ENCODE measurements at places on chromosomes 13 and 19. TPM values are rescaled to one million over a fixed set of nuclear protein-coding genes. Genes with fewer than 3 reads are reported as not detected.

The ZNF780B gene
- total RNA-seq: 20.0 TPM

- no peak for DNase-seq
- H3K4me1 ChIP-seq: no peaks in the 10 kb centered on the region
- H3K36me3 ChIP-seq: no peaks in the 10 kb centered on the region
- H3K27me3 ChIP-seq: peaks cover 22% of the 10 kb centered on the region
Measured at GRCh38 chr19:30857966-30858490, 485.8 kb downstream of the ZNF536 start.

The VSIG10L gene
- 2.3 TPM for total RNA-seq

- no peaks in the 10 kb centered on the region for H3K4me1 ChIP-seq
- H3K27ac ChIP-seq: no peak overlapping the region
- DNase-seq: peak; percentile 50
- H3K27me3 ChIP-seq: peaks cover 13% of the 10 kb centered on the region
- no peak overlapping the region for H3K4me3 ChIP-seq
- H3K36me3 ChIP-seq: no peaks in the 10 kb centered on the region
Measured at GRCh38 chr19:9934132-9934950, 2.0 kb downstream of the OLFM2 start.

The CCDC8 gene
- 3.9 TPM for total RNA-seq

DNA sequence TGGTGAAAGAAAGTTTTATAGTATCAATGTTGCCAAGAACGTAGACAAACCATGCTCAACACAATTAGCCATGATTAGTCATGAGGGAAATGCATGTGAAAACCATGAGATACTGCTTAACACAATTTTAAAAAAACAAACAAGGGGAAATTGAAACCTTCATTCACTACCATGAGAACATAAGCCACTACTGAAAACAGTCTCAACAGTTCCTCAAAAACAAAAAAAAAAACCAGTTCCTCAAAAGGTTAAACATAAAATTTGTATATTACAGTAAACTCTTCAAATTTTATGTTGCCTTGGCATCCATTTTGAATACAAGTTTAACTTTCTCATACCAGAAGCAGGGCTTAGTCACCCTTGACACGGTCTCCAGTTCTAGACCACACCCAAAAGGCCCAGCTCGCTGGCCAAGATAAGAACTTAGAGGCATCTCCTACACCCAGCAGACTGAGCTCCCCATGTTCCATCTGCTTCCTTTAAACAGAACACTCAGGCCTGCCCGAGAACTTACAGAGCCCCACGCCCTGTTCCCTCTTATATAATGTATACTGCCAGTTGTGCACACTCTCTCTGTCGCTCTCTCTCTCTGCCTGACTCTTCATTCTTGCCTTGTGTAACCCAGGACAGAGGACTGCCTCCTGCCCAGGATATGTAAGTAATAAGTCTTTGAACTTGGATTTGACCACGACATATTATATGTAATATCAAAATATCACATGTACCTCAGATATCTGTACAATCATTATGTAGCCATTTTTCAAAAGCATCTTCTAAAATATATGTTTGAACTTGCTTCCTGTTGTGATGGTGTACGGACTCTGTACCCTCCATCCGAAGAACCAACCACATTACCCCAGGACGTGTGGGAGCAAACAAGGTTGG is 67.4 kb downstream of the STK24 start:
- H3K4me1 ChIP-seq: peaks cover 58% of the 10 kb centered on the region
- no peaks in the 10 kb centered on the region for H3K27me3 ChIP-seq
- peak overlapping the region; percentile 99 for H3K27ac ChIP-seq
- peak overlapping the region; percentile 31 for H3K4me3 ChIP-seq
- H3K36me3 ChIP-seq: 0 out of 2 replicates have a peak, but pooled peaks cover 7% of the 10 kb centered on the region

The ZNF98 gene
- 0.92 TPM for total RNA-seq

DNA sequence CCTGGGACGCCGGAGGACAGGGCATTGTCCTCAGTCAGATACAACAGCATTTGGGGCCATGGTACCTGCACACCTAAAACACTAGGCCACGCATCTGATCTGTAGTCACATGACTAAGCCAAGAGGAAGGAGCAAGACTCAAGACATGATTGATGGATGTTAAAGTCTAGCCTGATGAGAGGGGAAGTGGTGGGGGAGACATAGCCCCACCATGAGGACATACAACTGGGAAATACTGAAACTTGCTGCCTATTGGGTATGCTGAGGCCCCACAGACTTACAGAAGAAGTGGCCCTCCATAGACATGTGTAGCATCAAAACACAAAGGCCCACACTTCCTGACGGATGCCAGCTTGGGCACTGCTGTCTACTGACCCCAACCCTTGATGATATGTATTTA is 1.4 kb upstream of the ICAM4 start:
- peaks cover 25% of the 10 kb centered on the region for H3K4me1 ChIP-seq
- no peak overlapping the region for H3K4me3 ChIP-seq
- DNase-seq: no peak
- peaks cover 9% of the 10 kb centered on the region for H3K36me3 ChIP-seq

- H3K4me1 ChIP-seq: no peaks in the 10 kb centered on the region
- no peak overlapping the region for H3K4me3 ChIP-seq
- no peaks in the 10 kb centered on the region for H3K27me3 ChIP-seq
- H3K36me3 ChIP-seq: no peaks in the 10 kb centered on the region
- DNase-seq: no peak
Measured at GRCh38 chr19:18725841-18726770, 42.6 kb downstream of the CRTC1 start.

DNA sequence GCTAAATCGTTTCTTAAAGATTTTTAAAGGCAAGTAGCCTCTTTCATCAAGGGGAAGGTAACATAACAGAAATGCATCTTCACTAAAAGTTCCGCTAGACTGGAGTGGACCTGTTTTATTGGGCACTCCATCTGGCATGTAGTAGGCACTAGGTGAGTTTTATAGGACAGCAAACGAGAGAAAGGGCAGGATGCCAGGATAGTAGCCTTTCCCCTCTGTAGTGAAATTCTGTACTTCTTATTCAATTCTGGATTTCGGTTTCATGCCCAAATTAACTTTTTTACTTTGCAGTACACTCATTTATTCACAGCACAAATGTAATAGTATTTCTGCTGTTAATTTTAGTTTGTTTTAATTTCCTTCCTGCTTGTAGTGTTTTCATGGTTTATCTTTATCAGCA is 45.2 kb downstream of the GPR180 start:
- no peak overlapping the region for H3K27ac ChIP-seq
- no peaks in the 10 kb centered on the region for H3K27me3 ChIP-seq
- DNase-seq: no peak

DNA sequence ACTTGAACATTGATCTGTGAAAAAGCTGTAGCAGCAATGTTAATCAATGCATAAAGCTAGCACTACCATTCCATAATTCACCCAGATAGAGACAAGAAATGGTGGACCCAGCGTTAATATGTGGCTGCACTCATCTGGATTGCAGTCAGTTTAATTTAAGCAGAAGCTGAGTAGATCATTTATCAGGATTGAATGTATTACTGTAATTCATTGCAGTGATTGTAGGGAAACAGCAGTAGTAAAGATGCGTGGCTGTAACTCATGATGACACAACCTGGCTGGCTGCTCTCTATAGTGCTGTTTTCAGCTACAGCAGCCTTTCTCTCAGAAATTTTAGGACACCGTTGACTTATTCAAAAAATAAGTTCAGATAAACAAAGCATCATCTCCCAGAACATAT is 499.5 kb upstream of the SLITRK6 start:
- no peaks in the 10 kb centered on the region for H3K36me3 ChIP-seq
- no peak for DNase-seq
- no peaks in the 10 kb centered on the region for H3K27me3 ChIP-seq

The KIR3DL1 gene
- not detected for total RNA-seq

GRCh38 chr19:8366961-8367326 is 3.0 kb downstream of the ANGPTL4 start:
- H3K27ac ChIP-seq: no peak overlapping the region
- no peak for DNase-seq
- no peaks in the 10 kb centered on the region for H3K36me3 ChIP-seq
- no peaks in the 10 kb centered on the region for H3K27me3 ChIP-seq
- peaks cover 37% of the 10 kb centered on the region for H3K4me1 ChIP-seq

The ZFP36 gene
- 31.0 TPM for total RNA-seq

GRCh38 chr19:10618846-10619245 is 6.5 kb upstream of the SLC44A2 start:
- H3K27ac ChIP-seq: peak overlapping the region; percentile 99
- peak overlapping the region; percentile 21 for H3K4me3 ChIP-seq
- H3K4me1 ChIP-seq: peaks cover 69% of the 10 kb centered on the region
- H3K27me3 ChIP-seq: no peaks in the 10 kb centered on the region

The CDC34 gene
- 93.3 TPM for total RNA-seq

The MYO1F gene
- 1.3 TPM for total RNA-seq

The ZNF85 gene
- total RNA-seq: 5.7 TPM

The DNAAF3 gene
- 76.6 TPM for total RNA-seq

GRCh38 chr19:12098040-12098439 is 33.5 kb downstream of the ZNF844 start:
- no peaks in the 10 kb centered on the region for H3K36me3 ChIP-seq
- no peak overlapping the region for H3K4me3 ChIP-seq
- H3K27me3 ChIP-seq: peaks cover 41% of the 10 kb centered on the region

GRCh38 chr13:91086936-91087716 is 260.4 kb upstream of the MIR17HG start:
- H3K27me3 ChIP-seq: no peaks in the 10 kb centered on the region
- H3K4me1 ChIP-seq: no peaks in the 10 kb centered on the region
- H3K36me3 ChIP-seq: no peaks in the 10 kb centered on the region
- no peak for DNase-seq
- no peak overlapping the region for H3K27ac ChIP-seq
- H3K4me3 ChIP-seq: no peak overlapping the region

- H3K36me3 ChIP-seq: no peaks in the 10 kb centered on the region
- H3K4me1 ChIP-seq: no peaks in the 10 kb centered on the region
Measured at GRCh38 chr19:29587518-29587986, 18.5 kb upstream of the POP4 start.

DNA sequence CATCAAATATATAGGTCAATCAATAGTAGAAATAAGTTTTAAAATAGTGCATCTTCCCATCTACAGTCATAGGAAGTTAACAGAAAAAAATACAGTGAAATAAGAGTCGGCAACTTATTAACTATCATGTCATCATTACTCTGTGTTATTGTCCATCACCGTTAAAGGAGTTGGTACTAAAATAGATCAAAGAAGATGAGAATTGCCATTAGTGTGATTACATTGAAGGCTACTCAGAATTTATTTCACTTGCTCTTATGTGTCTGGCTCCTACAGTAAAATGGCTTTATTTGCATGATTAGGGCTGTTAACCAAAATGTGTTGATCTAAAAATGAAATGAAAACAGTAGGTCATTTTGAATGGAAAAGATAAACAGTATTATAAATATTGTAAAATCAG is 162.5 kb upstream of the SLITRK1 start:
- H3K27ac ChIP-seq: no peak overlapping the region
- H3K27me3 ChIP-seq: no peaks in the 10 kb centered on the region
- no peaks in the 10 kb centered on the region for H3K4me1 ChIP-seq
- H3K36me3 ChIP-seq: no peaks in the 10 kb centered on the region

GRCh38 chr13:75986818-75987217 is 350.7 kb downstream of the LMO7 start:
- H3K27ac ChIP-seq: no peak overlapping the region
- no peaks in the 10 kb centered on the region for H3K4me1 ChIP-seq

DNA sequence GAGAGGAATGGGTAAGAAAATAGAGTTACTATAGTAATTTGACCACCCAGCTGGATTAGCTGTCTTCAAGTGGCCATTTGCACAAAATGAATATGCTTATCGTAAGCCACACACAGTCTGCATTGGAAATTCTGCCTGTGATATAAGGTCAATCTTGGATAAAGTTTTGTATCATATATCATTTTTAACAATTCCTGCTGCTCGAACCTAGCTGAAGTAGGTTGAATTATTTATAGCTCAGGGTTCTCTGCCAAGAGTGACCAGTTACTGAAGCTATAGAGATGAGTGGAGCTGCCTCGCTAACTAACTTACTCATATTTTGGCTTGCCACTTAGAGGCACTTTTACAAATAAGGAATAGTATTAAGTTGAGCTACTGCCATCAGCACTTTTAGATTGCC is 220.9 kb downstream of the RGCC start:
- H3K36me3 ChIP-seq: no peaks in the 10 kb centered on the region
- no peak overlapping the region for H3K4me3 ChIP-seq
- H3K4me1 ChIP-seq: peaks cover 4% of the 10 kb centered on the region
- no peak overlapping the region for H3K27ac ChIP-seq

- peak overlapping the region; percentile 17 for H3K4me3 ChIP-seq
- peak overlapping the region; percentile 90 for H3K27ac ChIP-seq
- peaks cover 31% of the 10 kb centered on the region for H3K4me1 ChIP-seq
- H3K36me3 ChIP-seq: no peaks in the 10 kb centered on the region
Measured at GRCh38 chr19:10603873-10604459, 16.9 kb upstream of the AP1M2 start.

The SPPL2B gene
- 49.6 TPM for total RNA-seq

DNA sequence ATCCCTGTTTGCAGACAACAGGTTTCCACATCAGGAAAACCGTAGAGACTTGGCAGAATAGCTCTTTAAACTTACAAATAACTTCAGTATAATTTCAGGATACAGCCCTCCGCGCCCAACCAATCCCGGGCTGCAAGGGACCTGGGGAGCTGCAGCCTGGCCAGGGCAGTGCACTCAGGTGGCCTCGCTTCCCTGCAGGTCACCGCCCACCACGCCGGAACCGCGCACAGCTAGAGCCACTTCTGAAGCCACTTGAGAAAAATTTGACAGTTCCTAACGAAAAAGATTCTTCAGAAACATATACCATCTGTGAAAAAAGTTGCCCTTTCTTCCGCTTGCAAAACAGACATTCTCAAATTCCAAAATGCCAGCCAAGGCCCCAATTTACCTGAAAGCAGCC is 11.1 kb downstream of the ZNF91 start:
- H3K4me3 ChIP-seq: peak overlapping the region; percentile 31
- H3K27ac ChIP-seq: no peak overlapping the region
- no peaks in the 10 kb centered on the region for H3K4me1 ChIP-seq
- H3K27me3 ChIP-seq: no peaks in the 10 kb centered on the region
- no peak for DNase-seq
- H3K36me3 ChIP-seq: peaks cover 93% of the 10 kb centered on the region

The ZNF547 gene
- total RNA-seq: 6.0 TPM

The MAB21L1 gene
- total RNA-seq: not detected

- no peaks in the 10 kb centered on the region for H3K4me1 ChIP-seq
- no peaks in the 10 kb centered on the region for H3K27me3 ChIP-seq
- no peak overlapping the region for H3K27ac ChIP-seq
- no peak for DNase-seq
- H3K4me3 ChIP-seq: no peak overlapping the region
Measured at GRCh38 chr13:52061587-52061986, 37.1 kb downstream of the UTP14C start.

- no peak for DNase-seq
- no peaks in the 10 kb centered on the region for H3K36me3 ChIP-seq
- peaks cover 55% of the 10 kb centered on the region for H3K27me3 ChIP-seq
- no peak overlapping the region for H3K4me3 ChIP-seq
- H3K27ac ChIP-seq: no peak overlapping the region
Measured at GRCh38 chr13:25690582-25690981, 318.8 kb downstream of the ATP8A2 start.

The CCNA1 gene
- not detected for total RNA-seq

All from PC-9 (cell line).